ENCODE measurements at places on chromosomes 7 and 10.

DNA sequence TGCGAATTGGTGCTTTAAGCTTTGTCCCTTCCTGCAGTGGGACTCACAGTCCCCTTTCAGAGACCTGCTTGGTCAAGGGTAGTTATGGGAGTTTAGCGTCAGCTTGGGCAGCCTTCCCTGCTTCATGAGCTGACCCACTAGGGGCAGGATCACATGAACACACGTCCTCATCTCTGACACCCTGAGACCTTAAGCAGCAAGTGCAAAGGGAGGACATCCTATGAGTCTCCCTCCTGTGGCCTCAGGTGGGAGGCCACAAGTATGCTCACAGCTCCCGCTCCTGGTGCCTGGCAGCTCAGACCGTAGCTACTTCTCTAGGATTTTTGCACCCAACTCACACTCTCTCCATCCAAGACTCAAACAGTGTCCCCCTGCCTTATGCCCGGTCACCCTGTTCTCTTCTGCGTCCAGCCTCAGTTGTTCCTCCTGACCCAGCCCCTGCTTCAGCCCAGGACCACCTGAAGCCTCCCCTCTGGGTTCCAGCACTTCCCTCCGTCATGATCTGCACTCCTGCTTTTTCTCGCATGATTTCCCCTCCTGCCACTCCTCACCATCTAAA lies 136.6 kb upstream of the FAM20C start:
- no peak for DNase-seq

- no peak for DNase-seq
These were observed 72.7 kb downstream of the LHPP start for GRCh38 chr10:124534231-124534798.

GRCh38 chr7:28037220-28038010 lies 143.2 kb downstream of the JAZF1 start:
- no peak for DNase-seq

DNA sequence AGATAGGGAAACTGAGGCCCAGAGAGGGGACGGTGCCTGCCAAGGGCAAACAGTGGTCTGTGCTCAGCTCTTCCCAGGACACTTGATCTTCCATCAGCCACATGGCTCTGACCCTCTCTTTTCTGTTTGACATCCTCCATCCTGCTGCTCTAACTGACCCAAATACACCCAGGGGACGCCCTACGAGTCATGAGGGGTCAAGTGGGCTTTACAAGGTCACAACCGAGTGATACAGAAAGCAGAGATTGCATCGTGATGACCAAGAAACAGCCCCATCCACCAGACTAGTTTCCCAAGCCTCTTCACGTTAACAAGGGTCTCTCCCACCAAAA lies 131.2 kb upstream of the UNC5B start:
- no peak for DNase-seq

DNA sequence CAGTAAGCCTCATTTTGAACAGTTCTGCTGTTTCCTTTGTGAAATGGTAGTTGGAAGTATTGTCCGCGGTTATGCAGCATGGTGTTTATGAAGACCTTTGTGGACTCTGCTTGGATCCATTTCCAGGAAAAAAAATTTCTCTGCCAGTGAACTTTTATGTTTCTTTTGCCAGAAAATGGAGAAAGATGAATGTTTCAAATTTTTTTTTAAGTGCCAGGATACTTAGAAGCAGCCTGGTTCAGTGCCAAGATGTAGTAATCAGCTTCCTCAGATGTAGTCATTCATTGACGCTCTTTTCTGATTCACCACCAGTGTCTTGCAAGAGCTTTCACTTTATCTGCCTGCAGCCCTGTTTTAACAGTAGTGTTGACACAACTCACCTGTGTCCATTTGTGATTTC lies 258.2 kb downstream of the SDK1 start:
- DNase-seq, result no peak

DNA sequence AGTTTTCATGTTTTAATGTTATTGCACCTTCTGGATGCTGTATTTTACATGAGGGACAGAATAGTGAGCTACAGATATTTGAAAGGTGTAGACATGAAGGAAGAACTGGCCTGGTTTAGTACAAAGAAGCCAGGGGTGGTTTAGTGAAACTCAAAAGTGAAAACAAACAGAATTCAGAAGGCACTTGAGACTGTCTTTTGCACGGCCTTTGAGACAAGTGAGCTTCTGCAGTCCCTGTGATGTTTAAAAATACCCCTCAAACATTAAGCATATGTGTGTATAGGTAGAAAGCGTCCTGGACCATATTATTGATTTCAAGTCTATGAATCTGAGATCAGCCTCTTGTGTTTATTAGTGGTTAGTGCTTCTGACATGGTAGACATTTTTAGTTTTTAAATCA lies 118.9 kb downstream of the CDK14 start:
- DNase-seq, result no peak

DNA sequence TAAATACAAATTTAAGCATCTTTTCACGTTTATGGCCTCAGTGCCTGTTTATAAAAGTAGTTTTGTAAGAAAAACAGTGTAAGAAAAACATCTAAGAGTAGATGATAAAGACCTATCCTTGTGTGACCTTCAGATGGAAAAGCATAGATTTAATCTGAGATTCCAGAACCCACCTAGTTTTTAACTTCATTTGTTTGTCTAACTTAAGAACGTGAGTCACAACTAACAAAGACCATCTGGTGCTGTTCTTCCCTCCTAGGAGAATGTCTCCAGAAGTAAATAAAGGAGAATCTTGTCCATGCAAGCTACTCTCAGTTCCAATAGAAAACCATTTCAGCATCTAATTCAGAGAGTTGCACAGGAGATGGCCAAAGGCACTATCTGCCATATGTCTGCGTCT lies 265.4 kb upstream of the C7orf33 start:
- DNase-seq, result no peak

GRCh38 chr10:96411716-96412320 lies 53.0 kb upstream of the OPALIN start:
- DNase-seq, result no peak

- DNase-seq, result no peak
These were observed 95.5 kb downstream of the OAT start for GRCh38 chr10:124323111-124323725.
